ENCODE measurements at places on chromosomes 7 and 10.
A peak's percentile ranks its signal among the peaks of the same experiment; 100 is the strongest.

GRCh38 chr10:97186911-97187310 lies 1.2 kb upstream of the SLIT1 start:
- DNase-seq: no peak

DNA sequence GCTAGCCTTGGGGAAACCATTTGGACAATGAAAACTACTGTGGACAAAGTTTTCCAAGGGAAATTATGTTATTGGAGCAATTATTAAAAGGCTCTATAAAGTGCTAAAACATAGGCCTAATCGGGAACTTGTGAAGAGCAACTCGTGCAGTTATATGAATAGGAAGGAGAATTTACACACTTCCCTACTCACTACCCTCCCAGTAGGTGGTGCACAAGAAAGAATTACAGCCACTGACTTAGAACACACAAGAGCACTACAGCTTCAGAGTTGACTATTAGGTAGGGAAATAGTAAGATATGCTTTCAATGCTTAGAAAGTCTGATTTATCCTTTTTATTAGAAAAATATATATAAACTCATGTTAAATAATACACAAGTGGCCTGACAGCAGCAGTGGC lies 47.2 kb downstream of the GSAP start:
- no peak for DNase-seq

- DNase-seq: no peak
Observed at GRCh38 chr7:30139836-30140384, 5.1 kb downstream of the MTURN start.

GRCh38 chr10:60376221-60377041 lies 13.2 kb downstream of the ANK3 start:
- no peak for DNase-seq

DNA sequence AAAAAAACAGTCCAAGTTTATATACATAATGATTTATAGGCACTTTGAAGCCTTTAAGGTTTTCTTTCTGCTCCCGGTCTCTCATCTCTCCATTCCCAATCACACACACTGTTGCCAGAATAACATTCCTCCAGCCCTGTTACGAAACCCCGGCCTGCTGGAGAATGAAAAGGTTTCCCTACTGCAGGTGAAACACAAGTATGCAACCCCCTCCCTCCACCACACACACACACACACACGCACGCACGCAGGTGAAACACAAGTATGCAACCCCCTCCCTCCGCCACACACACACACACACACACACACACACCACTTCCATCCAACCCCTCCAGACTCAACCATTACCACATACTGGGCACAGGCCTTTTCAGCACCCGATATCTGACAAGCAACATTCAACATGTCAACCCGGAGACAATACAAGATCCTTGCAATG lies 87.5 kb downstream of the PARD3 start:
- DNase-seq: no peak

DNA sequence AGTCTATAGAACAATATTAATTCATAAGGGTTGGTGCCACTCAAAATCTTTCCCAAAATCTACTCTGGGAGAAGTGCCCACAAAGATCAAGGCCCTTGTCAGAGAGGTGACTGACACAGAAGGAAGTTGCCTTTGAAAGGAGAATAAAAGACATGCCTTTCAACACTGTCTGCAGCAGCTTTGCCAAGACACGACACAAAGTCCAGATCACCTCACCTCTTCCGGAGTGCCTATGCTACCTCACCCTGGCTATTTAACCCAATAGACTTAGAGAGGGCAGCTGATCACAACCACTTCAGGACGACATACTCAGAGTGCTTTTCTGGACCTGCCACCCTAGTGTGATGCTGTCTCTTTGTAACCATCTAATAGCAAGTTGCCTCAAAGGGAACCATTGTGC lies 49.0 kb upstream of the YAE1 start:
- DNase-seq: no peak

DNA sequence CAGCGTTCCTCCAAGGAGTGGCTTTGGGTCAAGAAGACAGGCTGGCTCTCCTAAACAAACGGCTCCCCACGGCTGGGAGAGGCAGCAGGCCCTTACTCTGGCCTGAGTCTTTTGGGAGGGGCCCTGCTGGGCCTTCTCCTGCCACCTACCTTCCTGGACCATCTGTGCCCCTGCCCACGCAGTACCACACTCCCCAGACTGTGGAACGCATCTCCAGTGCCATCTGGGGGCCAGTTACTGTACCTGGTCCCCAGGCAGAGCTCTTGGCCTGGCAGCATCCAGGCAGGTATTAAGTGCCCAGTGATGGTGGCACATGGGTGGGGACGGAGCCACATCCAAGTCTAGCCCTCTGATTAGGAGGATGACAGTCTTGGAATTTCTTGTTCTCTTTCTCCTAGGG lies 14.4 kb downstream of the ALKBH4 start:
- peak; percentile 62 for DNase-seq

GRCh38 chr7:35487841-35488240 lies 207.1 kb downstream of the HERPUD2 start:
- no peak for DNase-seq

GRCh38 chr7:111470998-111471397 lies 91.3 kb downstream of the IMMP2L start:
- no peak for DNase-seq

DNA sequence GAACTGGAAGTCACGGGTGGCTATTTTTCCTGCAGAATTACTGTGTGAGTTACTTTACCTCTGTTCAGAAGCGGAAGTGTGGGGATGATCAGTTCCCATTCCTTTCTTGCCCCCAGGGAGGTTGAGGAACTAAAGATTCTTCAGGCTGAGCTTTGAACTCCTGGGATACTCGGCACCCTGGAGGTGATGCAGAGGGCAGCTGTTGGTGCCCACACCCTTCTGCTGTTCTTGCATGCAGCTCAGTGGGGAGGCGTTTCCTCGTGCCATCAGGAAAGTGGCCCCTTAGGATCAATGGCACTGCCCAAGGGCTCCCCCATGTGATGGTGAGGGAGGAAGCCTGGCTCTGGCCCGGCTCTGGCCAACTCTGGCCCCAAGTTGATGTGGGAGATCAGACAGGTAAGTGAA lies 44.7 kb upstream of the MXI1 start:
- no peak for DNase-seq

- no peak for DNase-seq
Observed at GRCh38 chr10:60434418-60435046, 44.9 kb upstream of the ANK3 start.

DNA sequence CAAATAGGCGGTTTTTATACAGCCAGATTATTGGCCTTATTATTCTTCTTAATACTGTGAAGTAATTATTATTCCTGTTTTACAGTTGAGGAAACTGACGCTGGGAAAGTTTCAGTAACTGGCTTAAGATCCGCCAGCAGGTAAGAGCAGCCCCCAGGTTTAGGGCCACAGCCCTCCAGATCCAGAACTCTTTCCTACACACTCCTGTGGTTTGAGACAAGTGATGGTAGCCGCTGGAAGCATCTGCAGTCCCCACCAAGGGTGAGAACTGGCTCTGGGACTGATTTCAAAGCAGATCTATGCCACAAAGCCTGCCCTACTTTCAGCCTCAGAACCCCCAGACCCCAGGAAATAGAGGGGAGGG lies 3.0 kb upstream of the UNC5B start:
- no peak for DNase-seq

GRCh38 chr10:96025566-96025965 lies 17.8 kb upstream of the CCNJ start:
- DNase-seq: no peak

- no peak for DNase-seq
Observed at GRCh38 chr10:98344589-98345038, 70.4 kb downstream of the PYROXD2 start.

DNA sequence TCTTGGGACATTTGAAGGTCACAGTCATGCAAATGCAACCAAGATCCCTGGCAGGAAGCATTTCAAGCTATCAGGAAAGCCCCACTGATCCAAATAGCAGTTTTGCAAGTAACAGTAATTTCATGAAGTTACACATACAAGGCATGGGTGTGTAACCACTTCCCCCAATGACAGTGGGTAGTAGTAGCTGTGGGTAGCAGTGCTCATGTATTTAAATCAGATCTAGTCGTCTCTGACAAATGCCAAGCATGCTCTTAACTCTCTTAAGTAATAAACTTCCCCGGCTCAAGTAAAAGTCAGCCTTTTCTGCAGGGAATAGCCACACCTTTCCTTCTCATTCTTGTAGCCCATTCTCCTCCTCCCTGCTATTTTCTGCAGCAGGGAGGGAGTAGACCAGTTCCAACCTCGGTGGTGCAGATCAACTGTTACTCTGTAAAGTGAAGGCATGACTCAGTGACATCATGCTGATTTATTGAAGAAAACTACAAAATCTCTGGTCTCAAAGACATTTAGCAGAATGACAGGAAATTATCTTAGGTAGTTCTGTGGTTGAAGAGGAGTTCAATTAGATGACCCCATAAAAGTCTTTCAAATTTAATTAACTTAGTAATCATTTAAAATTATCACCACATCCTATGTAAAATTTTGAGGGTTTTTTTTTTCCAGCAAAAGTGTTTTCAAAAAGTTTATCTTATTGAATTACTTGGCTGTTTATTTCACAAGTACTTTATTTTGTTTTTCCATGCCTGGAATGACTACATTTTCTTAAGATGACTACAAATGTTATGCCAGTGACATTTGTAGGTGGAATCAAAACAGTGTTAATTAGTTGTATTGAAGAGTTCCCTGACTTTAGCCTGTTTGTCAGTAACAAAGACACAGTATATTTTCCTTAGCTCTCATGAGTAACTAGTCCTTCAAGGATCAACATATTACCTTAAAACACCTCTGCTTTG lies 568.3 kb downstream of the INHBA start:
- DNase-seq: no peak

- DNase-seq: no peak
Observed at GRCh38 chr7:6654842-6655610, 17.9 kb downstream of the ZNF316 start.

GRCh38 chr7:155293721-155294510 lies 3.8 kb upstream of the INSIG1 start:
- DNase-seq: no peak

DNA sequence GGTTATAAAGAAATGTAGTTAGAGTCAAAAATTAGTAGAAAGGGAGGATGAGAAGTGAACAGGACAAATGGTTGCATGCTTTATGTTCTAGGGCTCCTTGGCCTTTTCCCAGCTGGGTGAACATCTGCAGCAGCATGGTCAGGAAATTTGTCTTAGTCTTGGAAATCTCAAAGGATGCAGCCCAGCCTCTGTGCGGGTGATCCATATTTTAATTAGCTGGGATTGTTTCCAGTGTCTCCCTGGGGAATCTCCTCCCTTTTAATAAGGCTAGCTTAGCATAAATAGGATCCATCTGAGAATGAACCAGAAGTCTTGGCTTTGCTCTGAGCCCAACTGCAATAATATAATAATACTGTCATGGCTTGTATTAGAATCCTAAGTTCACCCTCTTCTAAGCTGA lies 198.3 kb downstream of the PRKG1 start:
- no peak for DNase-seq

- DNase-seq: no peak
Observed at GRCh38 chr7:83267141-83267631, 104.5 kb upstream of the PCLO start.

DNA sequence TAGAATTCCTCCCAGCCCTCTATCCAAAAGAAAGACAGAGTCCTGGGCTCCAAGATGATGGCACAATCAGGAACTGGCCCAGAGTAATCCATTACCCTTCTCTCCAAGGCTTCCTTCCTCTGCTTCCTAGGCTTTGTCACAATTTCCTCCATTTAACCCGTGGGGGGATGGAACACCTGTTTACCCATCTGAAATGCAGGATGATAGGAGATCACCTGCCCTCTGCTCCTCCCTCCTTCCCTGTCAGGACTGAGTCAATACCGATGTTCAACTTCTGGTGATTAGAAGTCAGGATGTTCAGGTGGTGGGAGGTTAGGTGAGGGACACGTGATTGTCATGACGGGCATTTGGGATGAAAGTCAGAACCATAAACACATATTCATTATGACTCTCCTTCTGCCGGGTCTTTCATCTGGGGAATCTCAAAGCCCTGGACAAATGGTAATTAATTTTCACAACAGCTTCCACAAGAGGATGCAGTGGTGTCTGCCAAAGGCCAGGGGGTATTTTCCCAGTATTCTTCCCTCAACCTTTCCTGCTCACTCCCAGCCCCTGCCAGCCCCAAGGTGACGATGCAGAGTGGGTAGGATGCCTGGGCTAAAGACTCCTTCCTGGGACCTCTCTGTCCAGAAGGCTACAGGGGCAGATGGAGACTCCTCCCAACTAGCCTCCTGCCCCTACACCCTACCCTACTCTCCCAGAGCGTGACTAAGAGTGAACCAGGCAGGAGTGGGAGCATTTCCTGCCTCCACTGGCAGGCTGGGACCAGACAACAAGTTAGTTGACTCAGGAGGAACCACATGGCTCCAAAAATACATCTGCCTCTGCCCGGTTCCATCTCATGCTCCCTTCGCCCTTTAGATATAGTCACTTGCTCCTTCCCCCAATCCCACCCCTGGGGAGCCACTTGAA lies 27.9 kb downstream of the DUSP5 start:
- DNase-seq: no peak

DNA sequence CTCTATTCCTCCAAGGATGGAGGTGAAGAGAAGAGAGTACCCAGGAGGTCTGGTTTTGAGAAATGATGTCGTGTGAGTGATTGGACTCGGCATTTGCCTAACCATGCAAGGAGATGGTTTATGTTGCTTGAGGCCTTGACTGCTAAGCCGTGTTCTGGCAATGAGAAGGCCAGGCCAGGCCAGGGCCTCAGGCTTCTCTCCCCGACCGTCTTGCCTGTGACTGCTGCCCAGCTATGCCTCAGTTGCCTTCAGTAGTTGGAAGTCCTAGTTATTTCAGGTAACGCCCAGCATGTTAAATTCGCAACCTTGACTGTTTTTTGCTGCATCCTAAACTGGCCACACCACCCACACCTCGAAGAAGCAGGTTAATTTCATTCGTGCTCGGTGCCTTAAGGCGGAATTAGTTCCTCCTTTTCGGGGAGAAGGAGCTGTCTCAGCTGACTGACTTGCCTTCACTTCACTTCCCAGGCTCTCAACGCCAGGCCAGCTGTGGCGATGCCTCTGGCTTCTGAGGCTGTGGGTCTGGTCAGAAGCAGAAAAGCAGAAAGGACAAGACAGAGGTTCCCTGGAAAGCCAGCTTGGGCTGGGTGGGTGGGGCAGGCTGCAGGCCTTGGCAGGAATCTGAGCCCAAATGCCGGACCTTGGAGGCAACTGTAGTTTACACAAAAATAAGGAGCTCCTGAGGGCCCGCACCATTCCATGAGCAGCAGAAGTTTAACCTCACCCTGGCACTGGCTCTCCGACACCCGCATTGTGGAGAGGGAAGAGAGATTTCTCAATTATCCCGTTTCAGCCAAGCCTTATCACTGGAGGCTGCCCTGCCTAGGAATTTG lies 61.9 kb upstream of the SAMD8 start:
- DNase-seq: no peak

- DNase-seq: peak; percentile 84
Observed at GRCh38 chr7:148940702-148941597, 56.9 kb upstream of the EZH2 start.

- DNase-seq: no peak
Observed at GRCh38 chr7:158432369-158433341, 155.0 kb downstream of the PTPRN2 start.
